Activated CD8-positive, alpha-beta memory T cell treated with anti-CD3 and anti-CD28 coated beads, Interleukin-2, amount 50 U/mL, for 4 hours (primary cell): ENCODE measurements at places on chromosomes 6 and 20.

DNA sequence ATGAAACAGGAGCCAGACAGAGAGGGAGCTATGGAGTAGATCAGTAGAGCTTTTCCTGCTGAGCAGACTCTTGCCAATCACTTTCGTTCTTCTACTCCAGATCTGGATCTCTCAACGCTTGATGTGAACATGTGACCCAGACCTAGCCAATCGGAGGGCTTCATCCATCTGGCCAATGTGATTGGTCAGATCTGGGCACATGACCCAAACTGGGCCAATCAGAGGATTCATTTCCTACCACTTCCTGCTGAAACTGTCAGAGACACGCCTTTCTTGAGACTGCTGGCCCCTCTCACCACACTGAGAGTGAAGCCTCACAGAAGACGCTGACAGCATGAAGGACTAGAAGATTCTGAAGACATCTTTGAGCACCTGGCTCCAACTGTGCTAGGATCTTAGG lies 44.2 kb upstream of the ZMYND8 start:
- DNase-seq: no peak

- DNase-seq: no peak
Measured at GRCh38 chr20:4117158-4117740, 101.9 kb upstream of the RNF24 start.

DNA sequence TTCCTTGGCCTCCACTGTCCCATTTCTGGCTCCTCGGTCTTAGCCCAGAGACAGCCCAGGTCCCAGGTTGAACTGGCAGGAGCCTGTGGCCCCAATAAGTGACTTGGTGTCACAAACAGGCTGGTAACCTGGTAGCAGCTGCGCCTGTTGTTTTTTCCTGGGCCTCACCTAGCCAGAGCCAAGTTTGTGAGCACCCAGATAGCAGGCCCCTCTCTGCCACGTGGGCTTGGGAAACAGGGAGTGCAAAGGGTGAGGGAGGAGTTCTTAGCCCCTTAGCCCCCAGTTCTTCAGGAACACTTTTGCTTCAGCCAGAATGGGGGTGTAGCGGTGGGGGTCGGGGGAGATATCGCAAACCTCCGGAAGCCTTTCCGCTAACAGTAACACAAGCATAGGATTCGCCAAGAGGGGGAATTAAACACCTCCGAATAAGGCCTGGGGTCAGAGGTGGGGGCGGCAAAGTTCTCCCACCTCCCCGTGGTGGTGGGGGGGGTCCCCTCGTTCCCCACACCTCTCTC lies 760 bp downstream of the C6orf132 start:
- no peak for DNase-seq

DNA sequence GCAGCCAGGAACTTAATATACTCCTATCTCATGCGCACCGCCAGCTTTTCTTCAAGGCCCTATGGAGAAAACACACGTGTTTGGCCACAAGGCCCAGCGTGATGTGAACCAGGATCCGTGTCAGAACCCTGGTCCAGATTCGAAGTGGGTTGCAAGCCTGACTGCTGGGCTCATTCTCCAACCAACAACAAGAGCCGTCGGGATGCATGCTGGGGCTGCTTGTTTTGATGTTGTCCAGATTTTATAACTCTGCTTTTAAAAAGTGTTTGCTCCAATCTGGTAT lies 463 bp upstream of the SLC22A2 start:
- DNase-seq: no peak

DNA sequence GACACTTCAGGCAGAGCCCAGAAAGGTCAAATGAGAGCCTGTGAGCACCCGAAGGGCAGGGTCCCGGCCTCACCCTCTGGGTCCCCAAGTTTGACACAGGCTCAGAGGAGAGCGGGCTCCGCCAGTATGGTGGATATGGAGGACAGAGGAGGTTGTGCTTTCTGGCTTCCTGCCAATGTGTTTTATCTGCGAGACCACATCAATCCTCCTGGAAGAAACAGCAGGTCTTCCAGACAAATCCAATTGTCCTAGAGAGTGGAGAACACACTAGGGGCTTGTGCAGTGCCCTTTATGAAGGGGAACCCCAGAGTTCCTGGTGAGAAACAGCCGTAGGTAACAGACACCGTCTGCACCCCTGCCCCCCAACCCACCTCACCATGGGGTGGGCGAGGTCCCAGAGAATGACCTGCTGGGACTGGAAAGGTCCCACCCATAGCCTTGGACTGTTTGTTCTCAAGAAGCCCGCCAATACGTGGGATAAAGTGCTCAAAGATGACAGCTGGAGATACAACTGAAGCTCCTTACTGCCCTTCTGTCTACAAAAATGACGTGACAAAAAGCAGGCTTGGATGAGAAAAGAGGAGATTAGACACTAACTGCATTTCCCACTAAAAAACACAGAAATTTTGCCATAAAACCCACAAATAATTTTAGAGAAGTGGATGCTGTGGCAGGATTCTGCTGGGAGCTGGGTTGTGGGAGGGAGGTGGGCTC lies 23.9 kb upstream of the SSTR4 start:
- DNase-seq: no peak

GRCh38 chr6:9225441-9225871 lies 790.1 kb upstream of the SLC35B3 start:
- DNase-seq: no peak

- DNase-seq: no peak
Measured at GRCh38 chr6:16284472-16284871, 46.1 kb downstream of the GMPR start.

DNA sequence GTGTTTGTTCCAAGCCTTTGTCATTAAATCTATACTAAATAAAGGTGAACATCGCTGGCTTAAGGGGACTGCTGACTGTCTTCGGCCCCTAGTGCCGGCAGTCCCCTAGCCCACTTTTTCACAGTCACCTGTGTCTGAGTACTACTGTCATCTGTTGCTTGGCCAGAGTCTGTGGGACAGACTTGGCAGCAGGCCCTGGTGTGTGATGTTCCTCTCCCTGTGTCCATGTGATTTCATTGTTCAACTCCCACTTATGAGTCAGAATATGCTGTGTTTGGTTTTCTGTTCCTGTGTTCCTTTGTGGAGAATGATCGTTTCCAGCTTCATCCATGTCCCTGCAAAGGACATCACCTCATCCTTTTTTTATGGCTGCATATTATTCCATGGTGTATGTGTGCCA lies 133.4 kb downstream of the HAO1 start:
- DNase-seq: no peak

DNA sequence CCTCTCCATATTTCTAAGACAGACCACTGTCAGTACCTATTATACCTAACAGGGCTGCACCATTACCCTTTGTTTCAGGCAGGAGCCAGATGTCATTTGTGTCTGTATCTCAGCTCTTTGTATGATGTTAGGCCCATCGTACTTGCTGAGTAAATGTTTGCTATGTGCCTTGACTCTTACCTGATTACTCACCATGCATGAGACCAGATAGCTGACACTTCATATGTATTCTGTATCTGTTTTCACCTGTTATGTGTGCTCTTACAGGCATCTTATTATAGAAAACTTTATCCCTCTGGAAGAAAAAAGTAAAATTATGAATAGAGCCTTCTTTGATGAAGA lies 31.7 kb upstream of the ASXL1 start:
- no peak for DNase-seq

DNA sequence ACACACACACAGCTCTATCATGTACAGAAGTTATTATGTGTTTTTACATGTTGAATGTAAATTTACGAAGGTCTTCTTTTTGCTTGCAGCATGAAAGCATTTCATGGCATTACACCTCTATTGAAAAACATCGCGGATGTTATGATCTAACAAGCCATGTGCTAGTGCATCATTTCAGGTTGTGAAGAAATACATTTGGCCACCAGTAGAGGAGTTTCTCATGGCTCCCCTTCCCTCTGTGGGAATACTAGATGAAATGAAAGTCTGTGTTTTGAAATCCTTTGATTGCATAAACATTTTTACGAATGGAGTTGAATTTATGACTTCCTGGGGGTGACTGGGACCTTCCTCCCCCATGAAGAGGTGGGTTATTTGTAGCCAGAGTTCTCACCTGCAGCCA lies 17.7 kb downstream of the MAS1 start:
- DNase-seq: no peak

GRCh38 chr6:84317463-84317862 lies 90.0 kb upstream of the CEP162 start:
- DNase-seq: no peak

DNA sequence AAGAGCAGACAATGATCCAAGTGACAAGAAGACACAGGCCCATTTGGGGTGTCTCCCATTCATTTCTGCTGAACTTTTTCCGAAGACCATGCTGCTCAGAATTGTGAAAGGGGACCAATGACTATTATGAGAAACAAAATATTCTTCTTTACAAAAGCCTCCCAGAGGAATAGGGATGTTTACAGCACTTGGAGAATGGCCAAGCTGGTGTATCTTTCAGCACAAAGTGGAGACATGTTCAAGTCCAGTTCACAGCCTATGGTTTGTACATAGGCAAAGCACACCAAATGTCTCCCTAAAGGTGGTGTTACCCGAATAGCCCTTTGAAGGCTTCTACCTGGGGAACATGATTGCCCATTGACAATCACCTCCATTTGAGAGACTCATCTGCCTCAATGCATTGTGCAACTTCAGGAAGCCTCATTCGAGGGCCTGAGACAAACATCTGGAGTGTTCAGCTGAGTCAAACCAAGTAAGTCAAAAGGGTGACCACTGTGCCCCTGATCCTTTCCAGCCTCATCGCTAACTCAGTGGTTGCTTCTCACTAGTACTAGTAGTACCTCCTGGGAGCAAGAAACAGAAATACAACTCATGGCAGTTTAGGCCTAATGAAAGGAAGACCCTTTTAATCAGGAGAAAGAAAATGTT lies 451.0 kb upstream of the MARCKS start:
- DNase-seq: no peak

DNA sequence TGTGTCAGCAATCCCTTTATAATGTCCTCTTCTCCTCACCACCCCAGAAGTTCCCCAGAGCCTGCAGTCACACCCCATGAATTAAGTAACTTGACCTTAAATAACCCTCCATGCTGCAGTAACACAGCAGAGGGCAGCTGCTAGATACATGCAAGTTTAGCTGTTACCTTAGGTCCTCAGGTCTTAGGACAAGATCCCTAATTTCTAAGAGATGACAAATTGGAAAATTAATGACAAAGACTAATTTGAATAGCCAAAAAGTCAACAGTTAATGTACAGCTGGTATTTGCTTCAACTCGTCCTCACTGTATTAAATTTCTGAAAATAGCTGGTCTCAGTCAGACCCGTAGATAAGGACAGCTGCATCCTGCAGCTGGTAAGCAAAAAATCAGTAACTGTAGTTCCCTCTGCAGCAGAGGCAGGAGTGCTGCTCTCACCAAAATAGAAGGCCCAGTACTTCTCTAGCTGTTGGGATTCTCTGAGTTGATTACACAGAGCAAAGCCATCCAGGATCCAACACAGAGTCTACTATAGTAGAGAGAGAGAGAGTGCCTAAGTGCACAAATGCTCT lies 62.4 kb downstream of the TNFRSF21 start:
- no peak for DNase-seq

GRCh38 chr20:48685300-48685699 lies 142.5 kb downstream of the PREX1 start:
- no peak for DNase-seq

GRCh38 chr6:140478631-140479030 lies 1104.2 kb upstream of the CITED2 start:
- no peak for DNase-seq

DNA sequence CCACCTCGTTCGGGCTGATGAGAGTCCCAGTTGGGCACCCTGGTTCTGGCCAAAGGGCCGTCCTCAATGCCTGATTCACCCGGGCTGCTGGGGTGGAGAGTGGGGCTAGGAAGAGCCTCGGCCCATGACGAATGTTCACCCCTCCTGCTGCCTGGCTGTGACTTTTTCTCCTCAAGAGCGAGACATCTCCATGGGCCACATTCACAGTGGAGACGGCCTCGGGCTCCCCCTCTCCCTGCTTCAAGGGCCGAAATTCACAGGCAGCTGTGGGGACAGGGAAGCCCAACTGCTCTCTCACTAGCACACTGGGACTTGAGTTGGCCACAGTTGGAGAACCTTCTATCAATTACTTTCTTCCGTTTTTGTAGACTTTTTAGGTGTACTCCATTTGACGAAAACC lies 138.0 kb downstream of the SYNDIG1 start:
- DNase-seq: no peak

DNA sequence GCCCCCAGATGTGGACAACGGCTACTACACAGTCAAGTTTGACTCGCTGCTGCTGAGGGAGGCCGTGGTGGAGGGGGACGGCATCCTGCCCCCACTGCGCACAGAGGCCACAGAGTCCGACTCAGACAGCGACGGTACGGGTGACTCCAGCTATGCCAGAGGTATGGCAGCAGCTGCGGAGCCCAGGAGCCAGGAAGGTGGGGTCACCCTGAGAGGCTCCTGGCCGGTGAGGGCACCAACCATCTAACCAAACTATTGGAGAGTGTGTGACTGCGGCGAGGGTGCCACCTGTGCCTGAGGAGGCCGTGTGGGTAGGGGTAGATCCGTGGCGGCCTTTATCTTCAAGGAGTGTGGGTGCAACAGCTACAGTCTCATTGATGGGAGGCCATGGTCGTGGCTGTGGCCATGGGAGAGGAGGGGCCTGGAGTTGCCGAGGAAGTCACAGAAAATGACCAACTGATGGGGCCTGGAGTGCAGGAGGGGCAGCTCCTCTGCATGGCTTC lies 2.8 kb upstream of the LIME1 start:
- no peak for DNase-seq

DNA sequence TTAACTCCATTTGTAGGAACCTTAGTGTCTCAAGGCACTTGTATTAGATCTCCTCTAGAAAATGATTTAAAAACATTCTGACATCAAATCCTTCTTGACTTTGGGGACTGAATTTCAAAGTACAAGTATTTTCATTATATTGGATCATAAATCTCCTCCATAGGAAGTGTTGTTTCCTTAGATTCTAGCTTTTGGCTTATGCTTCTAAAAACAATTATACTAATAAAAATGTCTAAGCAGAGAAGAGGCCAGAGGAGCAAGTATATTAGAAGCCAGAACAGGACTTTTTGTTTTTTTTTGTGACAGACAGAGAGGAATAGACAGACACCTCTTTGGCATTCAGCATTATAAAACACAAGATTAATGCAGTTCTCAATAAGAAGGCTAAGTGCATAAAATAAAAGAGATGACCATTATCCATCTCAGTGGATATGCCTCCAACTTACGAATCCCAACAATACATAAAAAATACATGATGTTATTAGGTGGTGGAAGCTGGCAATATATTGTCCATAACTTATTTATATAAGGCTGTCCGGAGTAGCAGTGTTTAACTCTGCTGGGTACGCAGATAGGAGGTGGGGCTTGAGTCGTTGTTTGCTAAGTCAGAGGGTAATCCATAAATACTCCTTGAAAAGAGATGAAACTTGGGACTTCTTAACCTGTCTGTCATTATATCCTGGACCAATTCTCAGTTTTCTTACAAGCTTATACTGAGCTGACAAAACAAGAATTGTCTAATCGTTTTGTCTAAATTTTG lies 31.9 kb upstream of the NOX3 start:
- no peak for DNase-seq

GRCh38 chr6:165245287-165245686 lies 64.1 kb downstream of the C6orf118 start:
- no peak for DNase-seq

DNA sequence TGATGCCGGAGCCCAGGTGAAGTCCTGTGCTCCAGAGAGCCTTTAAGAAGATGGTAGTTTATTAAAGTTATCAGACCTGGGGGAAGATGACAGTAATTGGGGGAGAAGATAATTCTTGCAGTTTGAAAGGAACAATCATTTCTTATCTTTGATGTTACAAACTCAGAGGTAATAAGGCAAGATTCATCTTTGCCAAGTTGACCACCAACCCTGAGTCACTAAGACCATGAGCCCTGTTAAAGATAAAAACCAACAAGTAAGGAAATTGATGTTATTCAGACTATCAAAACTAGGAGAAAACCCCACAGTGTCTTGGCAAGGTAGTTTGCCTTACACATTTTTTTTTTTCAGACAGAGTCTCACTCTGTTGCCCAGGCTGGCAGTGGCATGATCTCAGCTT lies 73.1 kb downstream of the MKKS start:
- no peak for DNase-seq
